HCT116 (cell line): ENCODE measurements at places on chromosomes 3 and 15. TPM values are rescaled to one million over a fixed set of nuclear protein-coding genes. Genes with fewer than 3 reads are reported as not detected.

DNA sequence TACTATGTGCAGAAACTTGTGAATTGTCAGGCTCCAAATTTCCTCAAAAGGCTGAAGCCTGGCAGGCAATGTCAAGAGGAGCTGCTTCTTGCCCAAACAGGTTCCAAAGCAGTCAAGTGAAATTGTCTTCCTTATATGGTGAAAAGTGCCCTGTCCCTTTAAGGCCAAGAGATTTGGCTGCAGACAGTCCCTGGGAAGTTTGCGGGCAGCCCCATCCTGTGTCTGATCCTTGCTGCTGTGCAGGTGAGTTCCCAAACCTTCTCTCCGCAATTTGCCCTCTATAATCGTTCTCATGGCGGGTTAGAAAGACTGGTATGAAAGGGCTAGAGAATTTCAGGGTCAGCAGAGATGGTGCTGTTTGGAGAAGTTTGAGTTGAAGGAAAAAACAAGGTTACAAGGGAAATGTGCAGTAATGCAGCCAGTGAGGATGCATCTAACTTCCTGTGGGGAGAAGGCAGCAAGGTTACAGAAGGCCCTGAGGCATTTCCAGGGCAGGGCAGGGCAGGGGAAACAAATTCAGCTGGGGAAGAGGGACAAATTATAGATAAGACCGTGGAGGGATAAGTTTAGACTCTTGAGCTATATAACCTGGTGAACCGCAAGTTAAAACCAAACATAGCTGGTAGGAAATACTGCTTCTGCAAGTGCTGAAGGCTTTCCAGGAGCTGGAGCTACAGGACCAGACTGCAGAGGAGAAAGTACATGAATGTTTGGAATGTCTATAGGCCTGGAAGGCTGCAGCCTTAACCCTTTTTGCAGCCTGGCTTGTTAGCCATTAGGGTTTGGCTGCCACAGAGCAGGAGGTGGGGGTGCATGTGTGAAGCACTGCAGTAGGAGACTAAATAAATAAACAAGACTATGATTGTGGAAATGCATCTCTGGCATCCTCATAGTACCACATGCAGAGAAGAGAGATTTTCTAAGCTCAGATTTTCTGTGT, 256.2 kb upstream of the IL12A start:
- H3K4me1 ChIP-seq, result peaks cover 3% of the 10 kb centered on the region; the same call in 1 of the 2 replicates
- DNase-seq, result peak; percentile 27
- no peaks in the 10 kb centered on the region for H3K27me3 ChIP-seq

The KLHL40 gene
- not detected for total RNA-seq

DNA sequence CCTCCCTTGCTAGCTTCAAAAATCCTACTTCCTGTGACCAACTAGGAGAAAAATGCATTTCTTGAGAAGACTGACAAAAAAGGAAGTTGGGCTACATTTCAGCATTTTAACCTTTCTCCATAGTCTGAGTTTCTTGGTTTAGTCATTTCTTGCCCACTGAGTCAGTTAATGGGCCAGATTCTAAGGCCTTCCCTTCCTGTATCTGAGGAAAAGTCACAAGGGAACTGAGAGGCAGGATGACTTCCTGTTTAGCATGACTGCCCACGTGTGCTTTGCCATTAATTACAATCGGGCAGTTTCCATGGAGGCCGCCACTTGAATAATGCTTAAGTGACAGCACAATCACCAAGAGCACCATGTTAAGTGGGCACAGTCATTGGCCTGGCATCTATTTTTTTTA, 794.4 kb upstream of the LMCD1 start:
- no peak overlapping the region for H3K4me3 ChIP-seq
- H3K4me1 ChIP-seq, result peaks cover 2% of the 10 kb centered on the region
- no peak for DNase-seq
- H3K27ac ChIP-seq, result no peak overlapping the region
- H3K36me3 ChIP-seq, result no peaks in the 10 kb centered on the region
- H3K27me3 ChIP-seq, result no peaks in the 10 kb centered on the region

DNA sequence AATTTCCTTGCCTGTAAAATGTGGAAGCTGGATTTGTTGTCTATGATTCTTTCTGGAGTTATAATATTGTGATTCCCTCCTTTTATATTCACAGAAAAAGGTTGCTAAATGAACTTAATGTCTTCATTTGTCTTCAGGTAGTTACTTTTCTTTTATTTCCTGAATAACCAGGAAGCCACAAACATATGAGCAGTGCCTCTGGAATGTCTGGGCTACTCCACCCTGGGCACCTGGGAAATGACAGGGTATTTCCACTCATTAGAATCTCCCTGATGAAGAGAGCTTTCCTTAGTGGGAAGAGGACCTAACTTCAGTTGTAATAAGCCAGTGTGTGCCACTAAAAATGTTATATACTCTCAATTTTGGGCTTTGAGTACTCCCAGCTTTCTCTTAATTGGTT, 3.8 kb upstream of the SLMAP start:
- H3K36me3 ChIP-seq, result no peaks in the 10 kb centered on the region
- H3K4me3 ChIP-seq, result no peak overlapping the region
- peak overlapping the region; percentile 77; the same call in 1 of the 2 replicates for H3K27ac ChIP-seq
- peak; percentile 88 for DNase-seq
- peaks cover 34% of the 10 kb centered on the region for H3K4me1 ChIP-seq
- no peaks in the 10 kb centered on the region for H3K27me3 ChIP-seq

The WDR76 gene
- total RNA-seq, result 33.0 TPM

The CHL1 gene
- not detected for total RNA-seq

- H3K4me3 ChIP-seq, result no peak overlapping the region
- no peak for DNase-seq
- H3K4me1 ChIP-seq, result peaks cover 7% of the 10 kb centered on the region; the same call in 1 of the 2 replicates
- H3K27me3 ChIP-seq, result no peaks in the 10 kb centered on the region
- H3K27ac ChIP-seq, result no peak overlapping the region
- 0 out of 2 replicates have a peak, but pooled peaks cover 2% of the 10 kb centered on the region for H3K36me3 ChIP-seq
Observed at GRCh38 chr15:64430000-64430735, 30.2 kb upstream of the ZNF609 start.

- H3K27me3 ChIP-seq, result no peaks in the 10 kb centered on the region
- H3K27ac ChIP-seq, result no peak overlapping the region
- no peaks in the 10 kb centered on the region for H3K36me3 ChIP-seq
- DNase-seq, result no peak
Observed at GRCh38 chr3:77283108-77283507, 243.2 kb downstream of the ROBO2 start.

The ESYT3 gene
- 0.05 TPM for total RNA-seq

- no peak overlapping the region for H3K27ac ChIP-seq
- H3K4me3 ChIP-seq, result no peak overlapping the region
- peaks cover 19% of the 10 kb centered on the region for H3K4me1 ChIP-seq
Observed at GRCh38 chr15:90991587-90992285, 2.6 kb downstream of the PRC1 start.

The COL8A1 gene
- 0.07 TPM for total RNA-seq

The TNFSF10 gene
- total RNA-seq, result 0.20 TPM

DNA sequence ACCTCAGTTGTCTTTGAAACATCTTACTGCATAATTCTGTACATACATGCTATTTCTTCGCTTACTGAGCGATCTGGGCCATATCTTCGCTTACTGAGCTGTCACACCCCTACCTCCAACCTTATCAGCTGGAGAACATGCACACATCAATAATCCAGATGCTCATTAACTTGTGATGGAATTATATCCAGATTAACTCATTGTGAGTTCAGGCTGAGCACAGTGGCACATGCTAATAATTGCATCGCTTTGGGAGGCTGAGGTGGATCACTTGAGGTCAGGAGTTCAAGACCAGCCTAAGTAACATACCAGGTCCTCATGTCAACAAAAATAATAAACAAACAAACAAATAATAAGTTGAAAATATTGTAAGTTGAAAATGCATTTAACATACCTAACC, 19.3 kb upstream of the ANXA2 start:
- H3K27me3 ChIP-seq, result no peaks in the 10 kb centered on the region
- DNase-seq, result no peak
- no peak overlapping the region for H3K4me3 ChIP-seq
- H3K36me3 ChIP-seq, result no peaks in the 10 kb centered on the region

The SPINK8 gene
- not detected for total RNA-seq

- H3K4me3 ChIP-seq, result no peak overlapping the region
- no peak overlapping the region for H3K27ac ChIP-seq
- no peaks in the 10 kb centered on the region for H3K27me3 ChIP-seq
- no peak for DNase-seq
- H3K36me3 ChIP-seq, result no peaks in the 10 kb centered on the region
Observed at GRCh38 chr3:143241481-143241951, 121.9 kb downstream of the CHST2 start.

DNA sequence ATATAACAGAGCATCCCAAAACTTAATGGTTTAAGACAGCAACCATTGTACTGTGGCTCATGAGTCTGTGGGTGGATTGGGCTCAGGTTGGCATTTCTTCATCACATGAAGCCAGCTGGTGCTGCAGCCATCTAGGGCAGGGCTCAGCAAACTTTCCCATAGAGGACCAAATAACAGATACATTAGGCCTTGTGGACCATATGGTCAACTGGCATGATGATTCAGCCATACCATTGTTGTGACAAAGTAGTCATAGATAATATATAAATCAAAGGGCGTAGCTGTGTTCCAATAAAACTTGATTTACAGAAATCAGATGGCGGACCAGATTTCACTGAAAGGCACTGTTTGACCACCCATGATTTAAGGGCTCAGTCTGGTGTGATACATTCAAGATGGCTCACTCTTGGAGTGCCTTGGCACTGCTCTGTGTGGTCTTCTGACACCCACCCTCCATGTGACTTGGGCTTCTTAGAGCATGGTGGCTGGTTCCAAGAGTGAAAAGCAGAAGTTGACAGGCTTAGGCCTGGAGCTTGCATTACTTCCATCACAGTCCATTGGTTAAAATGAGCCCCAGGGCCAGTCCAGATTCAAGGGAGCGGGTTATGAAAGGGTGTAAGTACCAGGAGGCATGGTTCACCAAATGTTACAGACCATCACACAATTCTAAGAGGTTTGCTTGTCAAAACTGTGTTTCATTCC, 40.8 kb upstream of the BHLHE40 start:
- no peak overlapping the region for H3K4me3 ChIP-seq
- no peaks in the 10 kb centered on the region for H3K4me1 ChIP-seq
- DNase-seq, result no peak
